ENCODE measurements at places on chromosomes 12 and 14. TPM values are rescaled to one million over a fixed set of nuclear protein-coding genes. Genes with fewer than 3 reads are reported as not detected.

GRCh38 chr14:62097824-62098223, 335.6 kb downstream of the SNAPC1 start:
- DNase-seq, result no peak

DNA sequence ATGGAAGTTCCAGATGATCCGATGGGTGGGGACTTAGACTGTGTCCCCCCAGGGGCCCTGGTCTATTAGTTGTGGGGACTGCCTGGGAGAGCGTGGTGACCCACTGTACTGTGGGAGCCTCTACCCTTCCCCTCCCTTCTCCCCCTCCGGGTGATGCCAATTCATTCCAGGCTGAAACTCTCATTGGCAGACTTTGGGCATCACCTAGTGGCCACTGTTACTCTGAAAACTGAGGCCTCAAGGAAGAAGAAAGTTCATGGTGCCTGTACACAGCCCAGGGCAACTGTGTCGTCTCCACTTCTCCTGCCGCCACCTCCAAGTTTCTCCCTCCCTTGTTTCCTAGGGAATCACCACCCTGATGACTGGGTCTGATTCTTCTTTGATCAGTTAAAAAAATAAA, 173.6 kb upstream of the ALG10B start:
- peak; percentile 9 for DNase-seq

DNA sequence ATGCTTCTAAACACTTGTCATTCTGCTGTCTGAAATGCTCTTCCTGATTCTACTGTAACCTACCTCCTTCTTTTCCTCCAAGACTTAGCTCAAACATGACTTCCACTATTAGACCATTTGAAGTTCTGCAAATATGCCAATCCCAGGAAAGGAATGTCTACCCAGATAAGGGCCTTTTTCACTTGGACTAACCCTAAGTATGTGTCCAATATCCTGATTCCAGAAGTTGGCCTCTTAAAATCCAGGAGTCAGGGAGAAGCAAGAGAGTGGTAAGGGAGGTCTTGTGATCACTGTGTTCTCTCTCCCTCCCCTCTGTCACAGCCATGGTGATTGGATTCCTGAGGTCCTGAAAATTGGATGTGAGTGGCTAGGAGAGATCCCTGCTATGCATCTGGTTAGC, 30.2 kb downstream of the ADCY6 start:
- no peak for DNase-seq

GRCh38 chr12:2124466-2125023, 71.8 kb downstream of the CACNA1C start:
- no peak for DNase-seq

- no peak for DNase-seq
These were observed 159.4 kb downstream of the SPTSSA start for GRCh38 chr14:34302654-34303053.

GRCh38 chr14:106538201-106538600, 1011.8 kb downstream of the TMEM121 start:
- DNase-seq, result no peak

GRCh38 chr12:83010169-83010804, 323.6 kb downstream of the TMTC2 start:
- DNase-seq, result no peak

DNA sequence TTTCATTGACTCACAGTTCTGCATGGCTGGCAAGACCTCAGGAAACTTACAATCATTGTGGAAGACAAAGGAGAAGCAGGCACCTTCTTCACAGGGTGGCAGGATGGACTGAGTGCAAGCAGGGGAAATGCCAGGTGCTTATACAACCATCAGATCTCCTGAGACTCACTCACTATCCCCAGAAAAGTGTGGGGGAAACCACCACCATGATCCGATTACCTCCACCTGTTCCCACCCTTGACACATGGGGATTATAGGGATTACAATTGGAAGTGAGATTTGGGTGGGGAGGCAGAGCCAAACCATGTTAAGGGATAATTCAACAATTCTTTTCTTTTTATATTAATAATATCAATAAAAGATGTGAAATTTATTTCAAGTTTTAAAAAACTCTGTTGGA, 34.1 kb downstream of the CNTN1 start:
- DNase-seq, result no peak

GRCh38 chr14:106556665-106557289, 1030.4 kb downstream of the TMEM121 start:
- no peak for DNase-seq

DNA sequence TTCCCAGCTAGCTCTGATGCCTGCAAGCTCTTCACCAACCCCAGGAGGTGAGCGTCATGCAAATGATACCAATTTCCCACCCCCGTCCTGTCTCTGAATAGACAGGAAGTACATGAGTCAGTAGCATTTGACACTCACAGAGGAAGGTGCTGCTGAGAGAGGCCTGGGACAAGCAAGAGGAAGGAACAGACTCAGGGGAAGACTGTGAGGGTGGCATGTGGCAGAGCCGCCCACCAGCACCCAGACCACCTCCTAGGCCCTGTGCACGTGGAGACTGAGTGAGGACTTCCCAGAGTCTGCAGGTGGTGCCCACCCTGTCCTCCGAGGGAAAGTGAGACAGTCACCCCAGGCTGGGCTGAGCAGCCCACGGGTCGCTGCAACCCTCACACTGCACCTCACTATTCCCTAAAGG, 199.5 kb upstream of the SFSWAP start:
- peak; percentile 11 for DNase-seq

DNA sequence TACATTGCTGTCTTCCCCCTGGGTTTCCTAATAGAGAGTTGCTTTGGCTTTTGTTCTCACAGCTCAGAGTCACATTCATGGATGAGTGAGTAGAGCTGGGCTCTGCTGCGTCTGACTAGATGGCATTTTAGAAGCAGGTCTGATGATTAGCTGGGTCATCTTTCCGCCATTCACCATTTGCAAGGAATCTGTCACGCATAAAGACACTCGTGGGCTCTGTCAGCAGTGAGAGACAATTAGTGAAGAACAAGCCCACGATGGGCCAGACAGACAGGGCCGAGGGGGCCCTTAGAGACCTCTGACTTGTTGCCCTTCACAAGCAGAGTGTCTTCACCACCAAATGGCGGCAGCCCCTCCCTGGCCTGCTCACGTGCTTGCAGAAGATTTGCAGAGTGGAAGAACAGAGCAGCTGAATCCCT, 175.0 kb downstream of the CRADD start:
- DNase-seq, result no peak

GRCh38 chr12:96670334-96670899, 181.0 kb downstream of the CFAP54 start:
- DNase-seq, result no peak

- DNase-seq, result no peak
These were observed 8.5 kb upstream of the SVOP start for GRCh38 chr12:109029411-109029810.

DNA sequence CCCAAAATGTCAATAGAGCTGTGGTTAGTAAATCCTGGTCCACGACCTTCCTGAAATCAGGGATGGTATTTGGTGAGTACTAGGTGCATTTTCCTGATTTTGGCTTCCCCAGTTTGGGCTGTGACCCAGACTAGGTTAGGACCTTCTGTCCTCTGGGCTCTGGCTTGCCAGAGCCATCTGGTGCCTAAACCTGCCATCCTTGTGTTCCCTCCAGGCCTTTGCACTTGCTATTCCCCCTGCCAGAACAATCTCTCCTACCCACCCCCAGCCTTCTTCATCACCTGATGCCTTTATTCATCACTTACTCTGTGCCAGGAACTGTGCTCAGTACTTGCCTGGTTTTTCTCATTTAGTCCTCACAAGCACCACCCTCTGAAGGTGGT, 216.7 kb downstream of the RBM19 start:
- no peak for DNase-seq

- peak; percentile 44 for DNase-seq
These were observed 31.5 kb upstream of the CRADD start for GRCh38 chr12:93645702-93646101.

- no peak for DNase-seq
These were observed 222.3 kb upstream of the NOS1 start for GRCh38 chr12:117583677-117584225.

GRCh38 chr12:4190366-4191063, 83.0 kb upstream of the CCND2 start:
- no peak for DNase-seq

DNA sequence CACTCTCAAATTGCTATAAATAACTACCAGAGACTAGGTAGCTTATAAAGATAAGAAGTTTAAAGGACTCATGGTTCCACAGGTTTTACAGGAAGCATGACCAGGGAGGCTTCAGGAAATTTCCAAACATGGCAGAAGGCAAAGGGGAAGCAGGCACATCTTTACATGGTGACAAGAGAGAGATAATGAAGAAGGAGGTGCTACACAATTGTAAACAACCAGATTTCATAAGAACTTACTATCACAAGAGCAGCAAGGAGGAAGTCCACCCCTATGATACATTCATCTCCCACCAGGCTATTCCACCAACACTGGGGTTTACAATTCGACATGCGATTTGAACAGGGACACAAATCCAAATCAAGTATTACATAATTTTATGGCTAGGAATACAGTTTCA, 257.7 kb downstream of the BTG1 start:
- DNase-seq, result no peak

DNA sequence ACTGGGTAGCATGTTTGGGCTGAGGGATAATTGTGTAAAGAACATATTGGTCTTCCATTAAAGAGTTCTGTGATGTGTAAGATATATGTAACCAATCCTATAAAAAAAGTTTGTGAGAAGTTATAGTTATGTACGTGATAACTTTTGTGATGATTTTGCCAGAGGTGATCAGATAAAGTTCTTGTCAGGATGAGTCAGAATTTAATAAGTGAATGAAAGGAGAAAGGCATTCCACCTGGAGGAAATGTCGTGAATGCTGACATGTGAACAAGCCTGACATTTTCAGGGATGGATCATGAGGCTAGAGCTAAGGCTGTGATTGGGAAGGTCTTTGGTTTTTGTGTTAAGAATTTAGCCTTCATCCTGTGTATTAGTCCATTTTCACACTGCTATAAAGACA, 241.5 kb downstream of the SNAPC1 start:
- no peak for DNase-seq

DNA sequence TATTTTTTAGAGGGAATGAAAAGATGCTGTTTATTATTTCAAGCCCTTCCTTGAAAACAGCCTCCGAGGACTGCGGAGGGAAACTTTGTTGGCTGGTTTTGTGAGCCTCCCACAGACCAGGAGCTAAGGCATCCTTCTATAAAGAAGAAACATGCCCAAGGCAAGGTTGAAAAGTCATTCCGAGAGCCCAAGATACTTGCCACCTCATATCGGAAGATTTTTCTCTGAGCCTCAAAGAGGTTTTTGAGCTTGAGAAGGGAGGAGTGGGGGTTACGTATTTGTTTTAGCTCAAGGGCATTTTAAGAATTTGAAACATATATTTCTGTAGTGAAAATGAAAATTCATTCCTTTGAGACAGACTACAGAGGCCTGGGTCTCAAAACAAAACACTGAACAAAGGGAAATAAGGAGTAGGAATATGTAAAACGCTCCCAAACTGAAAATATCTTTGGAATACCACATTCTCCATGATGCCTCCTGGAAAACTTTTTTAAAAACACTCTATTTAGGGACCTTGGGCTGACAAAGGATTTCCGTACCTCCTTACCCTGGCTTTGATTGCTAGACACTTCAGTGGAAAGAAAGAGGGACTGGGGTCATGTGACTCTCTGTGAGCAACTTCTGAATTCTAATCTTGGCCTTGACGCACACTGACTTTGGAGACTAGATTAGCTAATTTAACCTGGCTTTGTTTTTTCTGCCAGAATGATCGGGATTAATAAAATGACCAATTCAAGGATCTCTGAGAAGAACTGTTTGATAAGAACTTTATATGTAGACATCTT, 180.9 kb downstream of the SRGAP1 start:
- peak; percentile 82 for DNase-seq

- peak; percentile 75 for DNase-seq
These were observed 21.0 kb downstream of the CFL2 start for GRCh38 chr14:34693228-34693939.

DNA sequence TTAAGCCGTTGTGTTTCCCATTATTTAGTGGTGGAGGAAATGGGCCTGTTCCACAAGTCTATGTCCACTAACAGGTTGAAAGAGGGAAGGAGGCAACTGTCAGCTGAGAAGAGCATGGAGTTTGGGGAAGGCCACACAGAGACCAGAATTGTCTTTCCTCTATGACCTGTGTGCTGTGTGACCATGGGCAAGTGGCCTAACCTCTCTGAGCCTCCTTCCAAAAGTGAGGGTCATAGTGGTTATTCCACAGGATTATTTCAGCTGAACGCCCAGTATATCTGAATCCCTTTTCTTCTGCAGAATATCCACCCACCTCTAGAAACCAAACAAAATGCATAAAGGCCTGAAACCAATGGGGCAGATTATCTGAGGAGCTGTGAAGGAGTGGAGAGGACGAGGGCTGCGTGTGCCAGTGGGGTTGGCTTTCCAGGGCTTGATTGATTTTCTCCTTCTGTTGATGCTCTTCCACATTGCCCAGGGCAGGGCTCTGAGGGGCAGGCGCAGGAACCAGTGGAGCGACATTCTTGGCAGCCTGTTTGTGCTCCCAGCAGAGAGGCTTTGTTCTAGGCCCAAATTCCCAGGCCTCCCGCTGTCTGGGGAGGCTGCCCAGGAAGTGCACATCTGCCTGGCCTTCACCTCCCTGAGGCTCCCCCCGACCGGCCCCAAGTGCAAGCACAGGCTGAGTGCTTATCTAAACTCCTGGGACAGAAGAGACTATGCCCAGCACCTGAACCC, 452.7 kb downstream of the BCL11B start:
- DNase-seq, result peak; percentile 43

GRCh38 chr12:29547151-29547632, 49.7 kb upstream of the OVCH1 start:
- DNase-seq, result no peak

- no peak for DNase-seq
These were observed 38.7 kb upstream of the MTERF2 start for GRCh38 chr12:107025671-107026070.

DNA sequence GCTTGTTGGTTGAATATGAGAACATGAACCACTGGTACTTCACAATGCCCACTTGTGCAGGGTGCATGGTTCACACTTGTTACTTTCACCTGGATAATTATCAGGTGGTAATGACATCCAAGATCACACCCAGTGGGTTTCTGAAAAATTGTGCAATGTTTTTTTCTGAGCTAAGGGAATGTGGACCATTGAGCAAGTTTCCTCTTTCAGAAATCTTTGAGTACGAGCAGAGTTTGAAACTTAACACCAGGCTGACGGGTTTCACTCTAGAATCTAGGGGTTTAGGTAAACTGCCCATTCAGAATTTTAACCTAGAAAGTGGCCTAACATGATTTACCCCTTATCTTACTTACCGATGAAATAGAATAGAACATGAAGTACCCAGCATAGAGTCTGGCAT, 389.6 kb downstream of the PAWR start:
- DNase-seq, result no peak

PPP1R1A gene
- total RNA-seq, result not detected

AQP5 gene
- not detected for total RNA-seq

P2RX2 gene
- not detected for total RNA-seq

TAS2R42 gene
- not detected for total RNA-seq

PARP2 gene
- 23.4 TPM for total RNA-seq

INSM2 gene
- total RNA-seq, result not detected

KRT1 gene
- not detected for total RNA-seq

CD163 gene
- total RNA-seq, result not detected

CIROP gene
- total RNA-seq, result not detected

CCDC60 gene
- not detected for total RNA-seq

FGF6 gene
- not detected for total RNA-seq

OR4K13 gene
- not detected for total RNA-seq

Data from RPMI7951 (cell line).